Stimulated activated naive B cell treated with anti-CD40 and anti-IgM and Interleukin-4, amounts not matched to agents 10 μg/mL and 1 μg/mL and 100 μg/mL, for 72 hours (primary cell): ENCODE measurements at places on chromosomes 1 and 21.

DNA sequence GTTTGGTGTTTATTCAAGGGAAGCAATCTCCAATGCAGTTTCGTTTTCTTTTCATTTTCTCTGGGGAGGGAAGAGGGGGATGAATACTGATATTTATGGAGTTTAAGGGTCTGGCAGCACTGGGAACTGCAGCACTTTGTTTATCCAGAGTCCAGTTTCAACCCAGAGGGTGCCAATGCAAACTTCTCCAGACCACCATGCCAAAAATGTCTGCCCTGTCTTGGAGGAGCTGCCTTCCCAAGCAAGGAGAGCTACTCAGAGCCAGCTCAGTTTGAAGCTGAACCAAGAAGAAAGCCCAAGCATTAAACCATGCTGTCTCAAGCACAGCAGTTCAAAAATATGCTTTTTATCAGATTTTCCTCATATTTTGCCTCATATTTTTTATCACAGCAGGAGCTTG, 589.7 kb downstream of the LMO4 start:
- DNase-seq: no peak

- DNase-seq: no peak
These were observed 90.1 kb downstream of the TMEM53 start for GRCh38 chr1:44584167-44584566.

DNA sequence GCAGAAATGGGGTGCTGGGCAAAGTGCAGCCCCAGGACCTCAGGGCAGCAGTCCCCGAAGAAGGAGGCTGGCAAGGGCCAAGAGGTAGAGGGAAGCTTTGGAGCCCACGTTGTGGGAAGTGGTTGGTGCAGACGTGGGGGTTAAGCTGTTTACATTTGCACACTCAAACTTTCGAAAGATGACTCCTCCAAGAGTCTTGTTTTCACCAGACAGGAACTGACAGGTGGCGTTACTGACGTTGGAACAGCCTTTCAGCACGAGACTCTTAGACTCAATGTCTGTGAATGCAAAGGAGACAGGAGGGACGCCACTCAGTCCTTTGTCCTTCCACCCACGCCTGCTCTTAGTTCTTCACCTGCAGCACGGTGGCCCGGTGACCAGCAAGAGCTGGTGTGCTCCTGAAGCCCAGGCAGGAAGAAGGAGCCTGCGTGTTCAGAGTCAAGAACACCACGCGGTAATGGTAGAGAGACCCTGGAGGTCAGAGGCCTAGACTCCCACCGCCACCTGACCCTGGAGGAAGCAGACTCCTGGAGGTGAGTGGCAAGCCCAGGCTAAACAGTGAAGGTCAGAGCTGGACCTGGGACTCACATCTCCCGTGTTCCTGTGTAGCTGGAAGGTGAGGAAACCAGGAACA, 15.9 kb downstream of the LYPD8 start:
- no peak for DNase-seq

DNA sequence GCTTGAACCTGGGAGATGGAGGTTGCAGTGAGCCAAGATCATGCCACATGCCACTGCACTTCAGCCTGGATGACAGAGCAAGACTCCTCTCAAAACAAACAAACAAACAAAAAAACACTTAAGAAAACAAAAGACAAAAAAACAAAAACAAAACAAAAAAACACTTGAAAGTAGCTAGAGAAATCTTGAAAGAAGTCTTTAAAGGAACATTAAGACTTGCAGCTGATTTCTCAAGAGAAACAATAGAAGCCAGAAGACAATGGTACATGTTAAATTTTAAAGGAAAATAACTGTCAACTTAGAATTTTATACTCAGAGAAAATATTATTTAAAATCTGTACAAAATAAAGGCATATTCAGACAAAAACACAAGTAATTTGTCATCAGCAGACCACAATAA, 71.3 kb downstream of the HLX start:
- no peak for DNase-seq

DNA sequence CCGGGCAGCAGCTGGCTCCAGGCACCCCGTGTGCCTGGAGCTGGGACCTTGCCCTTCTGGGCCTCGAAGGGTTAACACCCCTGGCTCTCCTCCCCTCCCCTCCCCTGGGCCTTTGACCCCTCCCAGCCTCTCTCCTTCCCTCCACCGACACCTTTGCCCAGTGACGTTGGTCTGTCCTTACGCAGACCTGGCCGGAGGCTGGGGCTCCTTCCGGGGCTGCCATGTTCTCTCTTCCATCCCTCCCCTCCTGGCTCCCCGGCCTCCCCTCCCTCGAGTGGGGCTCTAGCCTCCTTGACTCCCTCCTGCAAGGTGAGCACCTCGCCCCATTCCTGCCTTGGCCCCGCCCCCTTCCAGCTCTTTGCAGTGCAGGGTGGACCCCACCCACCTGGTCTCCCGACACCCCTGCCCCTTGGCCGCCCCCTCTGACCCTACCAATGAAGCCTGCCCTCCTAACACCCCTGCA, at the start of gene TMEM82:
TMEM82 (plus strand) TSS at position 161 of the 463 bp plus-strand sequence; CDS start at position 222, 61 bp downstream.
- no peak for DNase-seq

DNA sequence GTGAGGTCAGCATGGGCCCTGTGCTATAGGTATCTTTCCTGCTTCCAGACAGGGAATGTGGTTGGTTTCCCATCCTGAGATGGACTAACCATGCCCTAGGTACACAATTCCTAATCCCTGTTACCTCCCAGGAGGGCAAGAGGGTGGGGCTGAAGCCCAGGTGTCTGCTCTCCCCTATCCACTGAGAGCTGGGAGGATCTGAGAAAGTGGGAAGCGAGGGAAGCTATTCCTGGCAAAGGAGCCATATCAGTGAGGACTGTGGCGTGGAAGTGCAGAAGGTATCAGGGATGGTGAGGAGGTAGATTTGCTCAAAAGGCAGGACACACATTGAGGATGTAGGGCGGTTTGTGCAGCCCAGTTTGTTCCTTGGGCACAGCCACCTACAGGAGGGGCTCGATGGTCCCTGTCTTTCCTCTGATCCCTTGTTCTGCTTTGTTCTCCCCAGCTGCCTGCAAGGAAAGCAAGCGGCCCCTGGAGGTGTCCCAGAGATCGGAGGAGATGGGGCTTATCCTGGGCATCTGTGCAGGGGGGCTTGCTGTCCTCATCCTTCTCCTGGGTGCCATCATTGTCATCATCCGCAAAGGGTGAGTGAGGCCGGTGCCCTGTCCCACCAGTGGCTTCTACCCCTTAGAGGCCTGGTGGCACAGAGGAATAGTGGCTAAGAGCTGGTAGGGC, 48.1 kb downstream of the PTPRU start:
- no peak for DNase-seq

DNA sequence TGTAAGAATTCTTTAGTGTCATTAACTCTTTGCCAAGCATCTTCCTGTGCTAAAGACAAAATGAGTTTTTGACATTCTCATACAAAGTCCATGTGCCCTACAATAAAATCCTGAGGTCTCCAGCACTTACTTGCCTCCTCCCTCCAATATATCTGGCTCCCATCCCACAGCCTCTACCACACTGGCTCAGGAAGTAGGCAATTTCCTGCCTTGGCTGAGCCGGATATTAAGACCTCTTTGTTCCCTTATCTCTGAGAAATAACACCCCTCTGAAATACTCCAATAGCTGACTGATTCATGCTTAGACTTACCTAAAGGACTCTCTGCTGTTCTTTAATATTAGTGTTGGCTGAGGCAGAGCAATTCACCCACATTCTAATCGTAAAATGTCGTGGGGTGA, 37.6 kb upstream of the GORAB start:
- no peak for DNase-seq

DNA sequence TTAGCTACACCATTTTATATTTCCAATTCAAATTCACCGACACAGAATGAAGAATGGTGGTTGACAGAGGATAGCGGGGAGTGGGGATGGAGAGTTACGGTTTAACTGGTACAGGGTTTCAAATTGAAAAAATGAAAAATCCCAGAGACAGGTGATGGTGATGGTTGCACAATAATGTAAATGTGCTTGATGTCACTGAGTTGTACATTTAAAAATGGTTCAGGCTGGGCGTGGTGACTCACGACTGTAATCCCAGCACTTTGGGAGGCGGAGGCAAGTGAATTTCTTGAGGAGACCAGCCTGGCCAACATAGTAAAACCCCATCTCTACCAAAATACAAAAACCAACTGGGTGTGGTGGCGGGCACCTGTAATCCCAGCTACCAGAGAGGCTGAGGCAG, 31.2 kb upstream of the SHCBP1L start:
- DNase-seq: no peak

- DNase-seq: no peak
These were observed 111.0 kb downstream of the GABPA start for GRCh38 chr21:25845729-25846256.

DNA sequence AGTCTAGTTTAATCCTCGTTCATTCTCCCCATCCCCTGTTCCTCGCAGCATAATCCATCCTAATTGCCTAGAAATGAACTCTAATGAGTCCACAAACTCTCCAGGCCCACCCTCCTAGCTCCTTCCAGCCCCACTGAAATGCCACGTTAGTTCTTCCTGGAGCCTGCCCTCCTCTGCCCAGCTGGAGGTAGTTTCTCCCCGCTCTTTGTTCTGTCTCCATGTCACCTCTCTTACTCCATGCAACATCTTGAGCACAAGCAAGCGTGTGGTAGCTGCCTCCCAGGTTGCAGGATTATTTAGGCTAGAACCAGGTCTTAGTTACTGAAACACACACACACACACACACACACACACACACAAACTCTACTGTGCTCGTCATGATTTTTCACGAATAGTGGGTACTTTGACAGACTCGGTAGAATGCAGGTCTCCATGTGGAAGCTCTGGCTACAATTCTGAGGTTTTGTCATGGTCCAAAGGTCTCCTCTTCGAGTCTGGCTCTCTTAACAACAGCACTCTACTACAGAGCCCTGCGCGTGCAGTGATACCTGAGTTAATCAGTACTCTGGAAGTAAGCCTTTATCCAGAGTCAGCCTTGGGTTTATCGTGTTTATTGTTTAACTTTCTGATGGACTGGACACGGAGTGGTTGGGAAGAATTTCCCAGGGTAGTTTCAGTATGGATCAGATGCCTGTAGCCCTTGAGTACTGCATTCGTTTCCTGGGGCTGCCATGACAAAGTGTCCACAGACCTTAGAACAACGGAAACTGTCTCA, 27.5 kb downstream of the HUNK start:
- no peak for DNase-seq

DNA sequence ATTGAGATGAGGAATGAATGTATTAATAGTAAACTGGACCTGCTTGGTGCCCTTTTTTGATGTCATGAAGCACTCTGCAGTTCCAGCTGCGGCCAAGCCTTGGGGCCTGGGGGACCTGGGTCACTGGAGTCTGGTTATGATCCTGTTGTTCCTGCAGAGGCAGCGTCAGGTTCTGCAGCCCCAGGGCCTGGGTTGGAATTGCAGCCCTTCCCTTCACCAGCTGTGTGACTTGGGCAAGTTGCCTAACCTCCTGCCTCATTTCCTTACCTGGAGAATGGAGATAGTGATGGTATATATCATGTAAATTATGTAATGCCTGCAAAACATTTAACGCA, 9.1 kb upstream of the ATP5PO start:
- DNase-seq: no peak

DNA sequence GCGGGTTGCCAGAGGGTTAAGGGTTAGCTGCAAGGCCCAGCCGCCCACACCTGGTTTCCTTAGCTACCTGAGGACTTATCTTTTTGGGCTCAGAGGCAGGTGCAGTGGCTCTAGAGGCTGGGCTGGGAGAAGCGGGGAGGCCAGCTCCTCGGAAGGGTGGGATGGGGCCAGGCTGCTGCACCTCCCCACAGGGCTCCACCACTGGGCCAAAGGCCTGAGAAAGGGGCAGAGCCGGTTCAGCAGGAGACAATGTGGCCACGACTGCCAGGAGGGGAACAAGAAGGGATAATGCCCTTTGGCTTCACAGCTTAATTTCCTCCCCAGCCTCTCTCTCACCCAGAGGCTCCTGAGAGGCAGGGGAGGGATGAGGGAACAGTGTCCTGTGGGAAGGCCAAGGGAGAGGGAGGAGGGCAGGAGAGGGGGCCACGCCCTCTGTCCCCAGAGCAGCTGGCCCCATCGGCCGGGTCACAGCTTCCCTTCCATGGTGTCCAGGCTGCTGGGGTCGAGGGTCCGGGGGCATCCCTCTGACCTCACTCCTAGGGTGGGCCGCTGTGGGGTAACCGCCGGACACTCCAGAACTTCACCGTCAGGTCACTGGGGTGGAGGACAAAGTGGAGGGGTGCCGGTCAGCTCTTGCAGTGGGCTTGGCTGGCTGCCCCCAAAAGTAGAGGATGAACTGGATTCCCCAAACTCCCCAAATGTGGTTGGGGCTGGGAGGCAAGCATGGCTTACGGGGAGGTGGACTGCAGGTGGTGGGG, 50.4 kb downstream of the KIF21B start:
- no peak for DNase-seq
